ENCODE measurements at places on chromosomes 3 and 15.

DNA sequence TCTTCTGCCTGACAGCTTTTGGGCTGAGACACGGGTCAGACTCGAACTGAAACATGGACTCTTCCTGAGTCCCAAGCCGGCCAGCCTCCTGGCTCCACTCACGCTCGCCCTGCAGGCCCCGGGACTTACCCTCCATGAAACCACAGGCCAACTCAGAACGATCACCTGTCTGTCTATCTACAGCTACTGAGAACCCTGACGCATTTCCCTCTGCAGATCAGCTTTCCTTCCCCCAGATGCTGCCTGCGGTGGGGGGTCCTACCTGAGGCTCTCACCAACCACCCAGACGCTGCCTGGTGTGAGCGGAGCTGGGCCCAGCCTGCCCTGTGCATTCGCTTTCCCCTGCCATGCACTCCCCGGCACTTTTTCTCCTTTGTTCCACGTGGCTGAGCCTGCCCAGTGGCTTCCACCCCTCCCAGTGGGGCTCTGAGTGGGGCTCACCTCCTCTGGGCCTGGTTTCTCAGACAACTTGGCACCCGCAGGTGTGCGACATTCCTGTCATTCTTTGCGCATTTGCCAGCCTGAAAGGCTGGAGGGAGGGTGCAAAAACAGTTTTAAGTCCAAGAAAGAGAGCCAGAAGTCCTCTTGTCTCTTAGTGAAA is 60.2 kb downstream of the PLXNA1 start:
- no peak for DNase-seq

- no peak for DNase-seq
Measured at GRCh38 chr3:105791919-105792786, 76.7 kb downstream of the CBLB start.

DNA sequence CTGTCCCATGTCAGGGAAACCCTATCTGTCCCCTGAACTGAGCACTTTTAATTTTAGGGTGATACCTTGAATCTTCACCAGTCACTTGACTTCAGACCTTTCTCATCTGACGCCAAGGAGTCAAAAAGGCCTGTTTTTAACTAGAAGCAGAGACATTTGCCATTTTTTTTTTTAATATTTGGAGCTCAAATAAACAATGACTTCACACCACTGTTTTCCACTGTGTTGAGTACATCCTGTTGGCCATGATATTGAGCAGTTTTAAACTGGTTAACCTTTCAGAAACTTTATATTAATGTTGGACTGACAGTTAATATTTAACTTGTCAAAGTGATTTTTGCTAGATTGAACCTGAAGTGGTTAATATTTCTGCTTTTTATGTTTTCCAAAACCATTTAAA is 28.2 kb downstream of the DAG1 start:
- DNase-seq = no peak

GRCh38 chr3:46272028-46272451 is 29.8 kb downstream of the CCR3 start:
- no peak for DNase-seq

- no peak for DNase-seq
Measured at GRCh38 chr3:184688882-184689271, 23.0 kb downstream of the MAGEF1 start.

DNA sequence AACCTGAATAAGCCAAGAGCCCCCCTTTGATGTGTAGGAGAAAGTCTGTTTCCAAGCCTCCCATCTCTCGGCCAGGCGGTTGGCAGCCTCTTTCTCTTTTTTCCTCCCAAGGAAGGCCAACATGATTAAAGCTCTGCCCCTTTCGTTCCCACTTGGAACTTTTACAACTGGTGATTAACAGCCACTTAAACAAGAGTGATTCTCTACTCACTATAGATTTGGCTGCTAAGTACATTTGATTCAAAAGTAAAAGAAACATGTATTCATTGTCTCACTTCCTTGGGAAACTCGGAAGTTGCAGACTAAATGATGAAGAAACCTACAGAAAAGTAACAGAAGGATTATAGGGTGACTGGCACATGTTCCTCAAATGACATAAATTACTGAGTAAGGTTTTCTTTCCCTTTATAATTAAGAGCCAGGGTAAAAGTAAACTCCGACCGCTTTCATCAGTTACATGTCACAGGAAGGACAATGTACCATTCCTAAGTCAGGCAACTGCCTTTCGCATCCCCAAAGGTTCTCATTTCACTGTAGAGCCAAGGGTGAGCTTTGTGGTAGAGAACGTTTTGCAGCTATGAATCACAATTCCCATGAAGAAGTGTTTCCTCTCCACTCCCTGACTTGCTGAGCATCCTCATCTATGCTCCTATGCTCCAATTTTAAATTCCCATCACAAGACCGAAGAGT is 72.7 kb downstream of the MB21D2 start:
- no peak for DNase-seq

DNA sequence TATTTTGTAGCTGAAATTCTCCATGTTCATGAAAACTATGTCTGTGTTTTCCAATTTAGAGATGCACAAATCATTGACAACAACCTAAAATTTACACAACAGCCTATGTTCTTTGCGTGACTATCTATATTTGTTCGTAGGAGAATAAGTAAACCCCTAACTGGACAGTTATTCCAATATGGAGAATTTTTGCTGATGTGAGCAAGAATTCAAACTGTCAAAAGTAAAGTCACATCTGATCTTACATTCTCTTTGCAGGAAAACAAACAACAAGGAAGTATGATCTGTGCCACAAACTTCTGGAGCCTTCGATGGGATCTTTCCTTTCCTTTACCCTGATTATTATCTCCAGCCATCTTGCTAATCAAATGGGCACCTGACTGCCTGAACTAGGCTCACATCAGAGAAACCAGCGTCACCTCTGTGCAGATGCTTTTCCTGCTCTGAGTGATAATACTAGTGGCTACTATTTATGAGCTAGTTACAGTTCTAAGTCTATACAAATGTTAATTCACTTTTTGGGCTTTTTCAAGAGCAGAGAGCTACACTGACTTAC is 18.3 kb upstream of the KCNMB3 start:
- no peak for DNase-seq

Data from central memory CD8-positive, alpha-beta T cell (primary cell).